ENCODE measurements at places on chromosomes 13 and 19. TPM values are rescaled to one million over a fixed set of nuclear protein-coding genes. Genes with fewer than 3 reads are reported as not detected.

The FAM216B gene
- 0.15 TPM for polyA plus RNA-seq

DNA sequence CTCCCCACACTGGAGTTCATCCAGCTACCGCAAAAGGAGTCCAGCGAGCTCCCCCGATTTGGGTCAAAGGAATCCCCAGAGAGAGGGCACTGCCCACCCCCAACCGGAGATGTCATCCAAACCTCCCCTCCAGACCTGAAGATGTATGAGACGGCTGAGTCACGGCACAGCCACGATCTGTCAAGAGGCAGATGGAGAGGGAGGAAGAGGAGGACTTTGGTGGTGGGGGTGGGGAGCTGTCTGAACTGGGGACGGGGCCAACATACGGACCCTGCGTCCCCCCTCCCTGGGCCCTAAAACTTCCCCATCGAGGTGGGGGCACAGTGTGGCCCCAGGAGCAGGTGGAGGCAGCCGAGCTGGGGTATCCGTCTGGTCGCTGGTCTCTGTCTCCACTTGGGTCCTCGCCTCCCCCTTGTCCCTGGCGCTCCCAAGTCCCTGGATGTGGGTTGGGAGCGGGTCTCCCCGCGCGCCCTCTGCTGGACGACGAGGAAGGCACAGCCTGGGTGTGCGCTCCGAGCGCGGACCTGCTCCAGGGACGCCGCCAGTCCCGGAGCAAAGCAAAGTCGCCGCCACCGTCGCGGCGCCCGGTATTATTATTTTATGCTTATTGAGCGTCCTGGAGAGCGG lies 3.8 kb downstream of the PDE4A start:
- DNase-seq: peak; percentile 88

The KCTD12 gene
- polyA plus RNA-seq: 12.4 TPM

- DNase-seq: no peak
Observed at GRCh38 chr13:43894438-43894837, 14.7 kb downstream of the LACC1 start.

DNA sequence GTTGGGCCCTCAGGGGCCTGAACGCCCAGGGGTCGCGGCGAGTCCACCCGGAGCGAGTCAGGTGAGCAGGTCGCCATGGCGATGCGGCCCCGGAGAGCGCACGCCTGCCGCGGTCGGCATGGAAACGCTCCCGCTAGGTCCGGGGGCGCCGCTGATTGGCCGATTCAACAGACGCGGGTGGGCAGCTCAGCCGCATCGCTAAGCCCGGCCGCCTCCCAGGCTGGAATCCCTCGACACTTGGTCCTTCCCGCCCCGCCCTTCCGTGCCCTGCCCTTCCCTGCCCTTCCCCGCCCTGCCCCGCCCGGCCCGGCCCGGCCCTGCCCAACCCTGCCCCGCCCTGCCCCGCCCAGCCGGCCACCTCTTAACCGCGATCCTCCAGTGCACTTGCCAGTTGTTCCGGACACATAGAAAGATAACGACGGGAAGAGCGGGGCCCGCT lies at the start of gene CCNA1:
TSS of gene CCNA1 (plus strand) at position 390 of the 439 bp plus-strand sequence. CDS start 562 bp downstream, outside the sequence.
- peak; percentile 16 for DNase-seq

The CARD8 gene
- polyA plus RNA-seq: 44.2 TPM

Data from heart right ventricle (tissue), 16 donors.